ENCODE measurements at places on chromosomes 3 and 15.

GRCh38 chr3:4061195-4061594 is 242.0 kb upstream of the SETMAR start:
- DNase-seq: no peak

- DNase-seq: no peak
Measured at GRCh38 chr3:149615731-149616221, 42.0 kb downstream of the WWTR1 start.

- no peak for DNase-seq
Measured at GRCh38 chr3:28667646-28668621, 319.3 kb upstream of the AZI2 start.

DNA sequence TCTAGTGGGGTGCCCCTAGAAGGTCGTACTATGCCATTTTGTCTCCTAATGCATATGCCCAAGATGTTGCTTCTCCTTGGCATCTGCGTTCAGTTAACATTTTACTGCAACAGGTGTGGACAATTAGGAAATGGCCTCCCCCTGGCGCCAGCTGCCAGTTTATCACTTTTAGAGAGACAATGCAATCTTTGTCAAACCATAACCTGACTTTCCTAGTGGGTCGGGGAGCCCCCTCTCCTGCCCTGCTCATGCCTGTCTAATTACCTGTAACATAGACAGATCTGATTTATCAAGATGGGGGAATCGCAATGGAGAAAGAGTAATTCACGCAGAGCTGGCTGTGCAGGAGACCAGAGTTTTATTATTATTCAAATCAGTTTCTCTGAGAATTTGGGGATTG is 353.7 kb upstream of the SGO1 start:
- DNase-seq: no peak

DNA sequence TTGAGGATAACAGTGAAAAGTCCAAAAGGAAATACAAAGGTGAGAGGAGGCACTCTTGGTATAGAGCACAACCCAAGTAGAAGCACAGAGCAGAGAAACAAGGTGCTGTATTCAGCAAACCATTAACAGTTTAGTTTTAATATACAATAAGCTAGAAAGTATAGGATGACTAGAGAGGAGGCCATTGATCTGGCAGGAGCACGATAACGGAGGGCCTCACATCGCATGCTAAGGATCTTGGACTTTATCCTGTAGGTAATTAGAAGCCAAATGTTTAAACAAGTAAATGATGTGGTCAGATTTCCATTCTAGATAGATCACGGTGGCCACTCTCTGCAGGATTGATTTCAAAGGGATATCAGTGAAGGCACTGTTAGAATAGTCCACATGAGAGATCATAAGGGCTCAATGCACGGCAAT is 935.0 kb downstream of the ROBO1 start:
- no peak for DNase-seq

DNA sequence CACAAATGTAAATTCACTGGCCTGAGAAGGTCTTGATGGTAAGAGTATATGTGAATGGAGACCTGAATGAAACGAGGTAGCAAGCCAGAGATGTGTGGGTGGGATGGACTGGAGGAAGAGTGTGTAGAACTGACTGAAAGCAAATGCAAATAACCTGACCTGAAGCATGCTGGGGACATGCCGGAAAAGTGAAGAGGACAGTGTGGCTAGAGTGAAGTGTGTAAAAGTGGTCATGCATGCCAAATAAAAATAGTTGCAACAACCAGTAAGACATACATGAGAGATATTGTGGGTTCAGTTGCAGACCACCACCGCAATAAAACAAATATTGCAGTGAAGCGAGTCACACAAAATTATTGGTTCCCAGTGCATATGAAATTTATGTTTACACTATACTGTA is 82.3 kb downstream of the LPP start:
- no peak for DNase-seq

DNA sequence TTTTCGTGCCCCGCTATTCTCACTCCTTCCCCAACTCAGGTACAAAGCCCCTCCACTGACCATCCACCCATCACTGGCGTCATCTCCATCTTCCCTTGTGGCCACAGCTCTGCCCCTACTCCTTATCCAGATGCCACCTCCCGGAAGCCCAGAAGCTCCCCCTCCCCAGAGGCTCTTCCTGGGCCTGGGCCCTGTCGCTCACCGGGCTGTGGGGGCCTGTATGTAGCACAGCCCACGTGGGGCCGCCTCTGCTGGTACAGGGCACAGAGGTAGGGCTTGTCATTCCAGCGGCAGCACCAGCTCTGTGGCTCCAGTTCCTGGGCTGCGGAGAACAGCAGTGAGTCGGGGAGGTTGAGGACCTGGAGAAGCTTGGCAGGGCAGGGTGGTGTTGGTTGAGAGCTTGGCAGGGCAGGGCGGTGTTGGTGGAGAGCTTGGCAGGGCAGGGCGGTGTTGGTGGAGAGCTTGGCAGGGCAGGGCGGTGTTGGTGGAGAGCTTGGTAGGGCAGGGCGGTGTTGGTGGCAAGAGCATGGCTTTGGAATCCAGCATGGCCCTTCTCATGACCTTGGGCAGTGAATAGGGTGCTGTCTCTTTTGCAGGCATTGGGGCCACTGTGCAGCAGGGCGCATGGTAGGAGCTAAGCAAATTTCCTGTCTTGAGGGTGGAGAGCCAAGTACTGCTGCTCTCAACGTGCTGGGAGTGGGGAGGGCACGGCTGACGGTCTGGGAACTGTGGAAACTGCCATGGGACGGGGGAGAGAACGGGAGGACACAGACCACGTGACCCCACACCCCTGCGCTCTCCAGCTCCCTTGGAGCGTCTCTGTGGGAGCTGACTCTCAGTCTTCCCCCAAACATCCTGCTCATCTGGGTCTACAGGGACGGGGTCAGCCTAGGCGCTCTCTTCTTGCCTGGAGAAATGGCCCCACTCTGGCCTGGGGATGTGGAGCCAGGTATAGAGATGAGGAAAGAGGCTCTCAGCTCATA is 43.4 kb downstream of the MUC20 start:
- no peak for DNase-seq

All from activated T-helper 1 cell treated with Interleukin-2 at 50 U/mL for 16 hours (primary cell).